ENCODE measurements at places on chromosomes 7 and 10. TPM values are rescaled to one million over a fixed set of nuclear protein-coding genes. Genes with fewer than 3 reads are reported as not detected.

HABP2 gene
- total RNA-seq = not detected

HMX3 gene
- total RNA-seq = not detected

GRCh38 chr7:27688646-27689045 lies 26.0 kb upstream of the HIBADH start:
- no peak for DNase-seq

DNA sequence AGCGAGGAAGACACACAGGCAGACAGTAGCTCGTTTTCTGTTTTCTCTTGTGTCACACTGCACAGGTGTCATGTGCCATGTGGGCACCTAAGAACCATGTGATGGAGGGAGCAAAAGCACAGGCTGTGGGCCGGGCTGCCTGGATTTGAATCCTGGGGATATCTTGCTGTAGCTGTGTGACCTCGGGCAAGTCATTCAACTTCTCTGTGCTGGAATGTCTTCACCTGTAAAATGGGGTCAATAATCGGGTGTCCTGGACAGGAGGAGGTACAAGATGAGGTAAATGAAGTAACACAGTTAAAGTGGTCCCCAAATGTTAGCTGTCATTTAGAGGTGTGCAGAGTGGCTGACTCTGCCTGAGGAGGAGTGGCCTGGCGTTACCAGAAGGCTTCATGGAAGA lies 246.9 kb downstream of the RPS24 start:
- no peak for DNase-seq

GRCh38 chr10:55203319-55203718 lies 402.3 kb upstream of the PCDH15 start:
- DNase-seq = no peak

DNA sequence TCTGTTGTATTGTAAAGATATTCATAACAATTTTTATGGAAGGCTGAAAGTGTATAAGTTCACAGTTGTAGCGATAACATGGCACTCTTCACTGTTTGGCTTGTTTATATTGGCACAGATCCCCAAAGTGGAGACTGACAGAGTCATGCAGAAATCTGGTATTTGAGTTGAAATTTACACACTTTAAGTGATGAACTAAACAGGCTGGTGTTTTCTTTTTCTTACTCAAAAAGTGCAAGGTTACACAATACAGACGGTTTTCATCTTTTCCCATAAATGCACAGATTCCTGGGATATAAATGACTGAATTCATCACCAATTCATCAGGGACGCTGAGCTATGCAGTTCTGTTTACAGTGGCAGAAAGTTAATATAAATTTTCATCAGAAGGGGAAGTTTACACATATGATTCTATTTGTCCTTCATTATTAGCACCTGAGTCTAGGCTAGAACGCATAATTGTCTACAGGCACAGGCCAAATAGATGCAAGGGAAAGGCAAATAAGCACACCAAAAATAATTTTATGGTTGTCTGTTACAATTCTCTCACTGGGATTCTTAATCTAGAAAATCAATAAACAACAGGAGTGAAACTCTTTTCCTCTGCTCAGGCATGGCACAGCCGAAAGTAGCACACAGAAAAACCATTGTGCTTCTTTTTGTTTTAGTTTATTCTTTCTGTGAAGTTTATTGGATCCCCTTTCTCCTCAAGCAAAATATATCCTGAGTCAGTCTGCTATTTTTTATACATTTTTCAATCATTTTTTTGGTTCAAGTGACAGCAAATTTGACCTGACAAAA lies 88.0 kb downstream of the FOXP2 start:
- DNase-seq = no peak

- DNase-seq = no peak
These were observed 61.7 kb upstream of the CDK13 start for GRCh38 chr7:39888171-39888853.

GRCh38 chr7:25726170-25726780 lies 425.7 kb upstream of the NFE2L3 start:
- no peak for DNase-seq
